ENCODE measurements at places on chromosomes 6 and 20.
A peak's percentile ranks its signal among the peaks of the same experiment; 100 is the strongest.

DNA sequence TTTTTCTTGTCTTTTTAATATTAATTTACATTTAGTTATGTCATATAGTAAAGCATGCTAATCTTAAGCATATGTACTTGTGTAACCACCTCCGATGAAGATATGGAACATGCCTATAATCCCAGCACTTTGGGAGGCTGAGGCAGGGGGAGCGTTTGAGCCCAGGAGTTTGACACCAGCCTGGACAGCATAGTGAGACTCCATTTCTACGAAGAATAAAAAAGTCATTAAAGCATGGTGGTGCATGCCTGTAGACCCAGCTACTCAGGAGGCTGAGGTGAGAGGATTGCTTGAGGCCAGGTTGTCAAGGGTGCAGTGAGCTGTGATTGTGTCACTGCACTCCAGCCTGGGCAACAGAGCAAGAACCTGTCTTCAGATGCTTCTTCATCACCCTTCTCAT, 628.8 kb upstream of the FLRT3 start:
- no peak for DNase-seq

- DNase-seq: no peak
These were observed 42.8 kb upstream of the DYNLRB1 start for GRCh38 chr20:34473262-34473883.

GRCh38 chr20:54984104-54984448, 508.7 kb downstream of the DOK5 start:
- DNase-seq: no peak

DNA sequence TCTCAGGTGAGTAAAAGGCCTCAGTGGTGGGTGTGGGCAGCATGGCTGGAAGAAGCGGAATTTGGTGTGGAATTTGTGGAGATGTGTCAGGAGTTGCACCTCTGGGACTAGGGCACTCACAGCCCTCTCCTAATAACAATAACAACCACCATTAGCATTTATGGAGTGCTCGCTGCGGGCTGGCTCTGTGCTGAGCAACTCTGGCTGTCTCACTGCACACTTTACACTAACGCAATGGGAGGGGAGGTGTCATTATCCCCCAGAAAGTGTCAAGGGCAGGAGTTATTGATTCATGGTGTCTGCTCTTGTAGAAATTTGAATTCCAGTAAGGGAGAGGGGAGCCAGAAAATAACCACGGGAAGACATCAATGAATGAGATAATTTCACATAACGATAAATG, 22.7 kb upstream of the SCRT2 start:
- DNase-seq: no peak

DNA sequence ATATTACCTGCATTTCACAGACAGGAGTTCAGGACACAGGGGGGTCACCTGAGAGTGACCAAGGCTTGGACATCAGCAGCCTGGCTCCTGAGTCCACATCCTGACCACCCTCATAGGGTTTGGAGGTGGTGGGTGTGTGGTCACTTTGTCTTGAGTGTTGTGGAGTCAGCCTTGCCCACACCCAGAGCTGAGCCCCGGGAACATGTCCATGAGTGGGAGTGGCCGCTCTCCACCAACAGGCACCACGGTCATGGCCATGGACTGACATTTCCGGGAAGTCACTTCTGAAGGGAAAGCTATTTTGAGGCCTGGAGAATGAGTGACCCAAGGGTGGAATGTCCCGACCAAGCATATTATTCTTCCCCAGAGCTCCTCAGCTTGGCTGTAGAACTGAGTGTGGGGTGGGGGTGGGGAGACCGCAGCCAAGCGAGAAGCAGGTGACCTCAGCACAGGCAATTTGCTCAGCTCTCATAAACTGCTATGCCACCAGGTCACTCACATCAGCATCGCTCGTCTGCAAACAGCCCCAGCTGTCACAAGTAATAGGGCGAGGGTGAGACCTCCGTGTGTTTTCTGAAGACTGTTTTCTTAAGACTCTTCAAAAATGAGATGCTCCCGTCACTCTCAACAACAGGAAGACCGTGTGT, 348.6 kb upstream of the CDH4 start:
- DNase-seq: no peak

DNA sequence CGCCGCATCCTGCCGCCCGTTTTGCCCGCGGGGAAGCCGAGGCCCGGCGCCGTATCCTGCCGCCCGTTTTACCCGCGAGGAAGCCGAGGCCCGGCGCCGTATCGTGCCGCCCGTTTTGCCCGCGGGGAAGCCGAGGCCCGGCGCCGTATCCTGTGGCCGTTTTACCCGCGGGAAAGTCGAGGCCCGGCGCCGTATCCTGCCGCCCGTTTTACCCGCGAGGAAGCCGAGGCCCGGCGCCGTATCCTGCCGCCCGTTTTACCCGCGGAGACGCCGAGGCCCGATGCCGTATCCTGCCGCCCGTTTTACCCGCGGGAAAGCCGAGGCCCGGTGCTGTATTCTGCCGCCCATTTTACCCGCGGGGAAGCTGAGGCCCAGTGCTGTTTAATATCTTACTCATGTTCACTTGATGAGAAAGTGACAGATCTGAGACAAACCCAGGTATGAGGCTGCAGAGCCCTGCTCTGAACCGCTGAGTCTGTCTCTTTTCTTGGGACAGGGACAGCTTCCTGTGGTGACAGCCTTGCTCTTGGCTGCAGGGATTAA, 129.4 kb downstream of the CDH26 start:
- no peak for DNase-seq

DNA sequence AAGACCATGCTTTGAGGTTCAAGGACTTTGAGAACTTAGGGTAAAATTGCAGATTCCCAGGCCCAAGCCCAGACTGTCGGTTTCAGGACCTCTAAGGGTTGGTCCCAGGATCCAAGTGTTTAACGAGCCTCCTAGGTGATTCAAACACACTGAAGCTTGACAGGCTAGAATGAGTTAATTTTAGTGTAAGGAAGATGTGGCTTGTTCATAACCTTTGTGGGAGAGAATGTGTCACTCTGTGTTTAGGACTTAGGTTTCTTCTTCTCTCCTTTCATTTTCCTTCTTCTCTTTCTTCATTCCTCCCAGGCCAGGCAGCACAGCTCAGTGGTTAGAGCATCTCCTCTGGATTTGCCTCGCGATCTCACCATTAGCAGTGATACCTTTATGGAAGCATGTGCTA, 104.8 kb upstream of the KCNG1 start:
- no peak for DNase-seq

- no peak for DNase-seq
These were observed 108.4 kb upstream of the MLN start for GRCh38 chr6:33912195-33912594.

GRCh38 chr6:46876126-46876525, 45.6 kb downstream of the ADGRF5 start:
- no peak for DNase-seq

DNA sequence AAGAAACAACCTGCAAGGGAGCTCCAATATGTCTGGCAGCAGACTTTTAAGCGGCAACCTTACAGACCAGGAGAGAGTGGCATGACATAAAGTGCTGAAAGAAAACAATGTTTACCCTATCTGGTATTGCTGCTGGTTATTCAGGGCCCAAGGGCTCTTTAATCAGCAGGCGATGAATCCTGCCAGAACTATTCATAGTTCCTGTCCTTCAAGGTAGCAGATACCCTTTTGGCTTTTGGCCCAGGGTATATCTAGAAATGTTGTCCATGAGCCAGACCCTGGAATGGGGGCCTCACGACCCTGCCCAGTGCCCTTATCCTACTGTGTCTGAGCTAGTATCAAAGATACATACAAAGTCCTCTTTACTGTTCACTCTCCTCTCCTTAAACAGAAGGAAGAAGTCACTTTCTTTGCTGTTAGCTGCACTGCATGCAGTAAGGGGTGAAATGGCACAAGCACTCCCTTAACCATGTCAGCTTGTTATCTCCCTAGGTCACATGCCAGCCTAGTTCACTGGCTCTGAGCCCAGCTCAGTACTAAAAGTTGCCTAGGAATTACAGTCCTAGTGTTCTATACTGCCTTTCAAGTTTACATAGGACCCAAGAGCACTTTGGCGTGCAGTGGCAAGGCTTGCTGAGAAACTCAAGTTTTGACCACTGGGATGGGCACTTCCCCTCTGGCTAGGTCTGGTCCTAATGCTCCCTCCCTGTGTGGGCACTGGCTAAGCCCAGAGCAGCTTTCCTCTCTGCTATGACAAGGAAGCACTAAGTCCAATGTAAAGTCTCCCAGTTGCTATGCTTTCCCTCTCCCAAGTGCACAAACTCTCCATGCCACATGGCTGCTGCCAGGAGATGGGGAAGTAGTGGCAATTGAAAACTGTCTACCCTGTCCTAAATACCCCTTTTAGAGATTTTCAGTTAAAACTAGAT, 122.0 kb downstream of the HTR1B start:
- no peak for DNase-seq

- DNase-seq: no peak
These were observed 16.0 kb downstream of the MDFI start for GRCh38 chr6:41654151-41654697.

GRCh38 chr6:144344646-144345045, 59.5 kb downstream of the UTRN start:
- DNase-seq: peak; percentile 46

DNA sequence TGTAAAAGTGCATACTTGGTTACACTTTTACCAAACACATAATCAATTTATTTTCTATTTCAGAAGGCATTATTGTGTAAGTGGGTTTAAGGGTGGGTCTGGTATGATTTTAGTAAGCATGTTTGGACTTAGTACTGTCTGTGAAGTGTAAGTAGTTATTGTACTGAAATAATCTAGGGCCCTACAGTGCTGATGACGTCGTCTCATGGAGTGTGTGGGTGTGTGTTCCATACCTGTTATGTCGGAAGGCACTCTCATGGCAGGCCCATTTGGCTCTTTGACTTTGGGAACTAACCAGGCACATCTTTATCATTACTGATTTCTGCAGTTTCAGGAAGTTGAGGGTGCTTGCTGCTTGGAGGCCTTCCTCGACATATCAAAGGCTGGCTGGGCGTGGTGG, 155.1 kb downstream of the SASH1 start:
- DNase-seq: no peak

GRCh38 chr6:121688974-121689373, 253.5 kb downstream of the GJA1 start:
- no peak for DNase-seq

GRCh38 chr6:148538261-148539190, 195.9 kb downstream of the SASH1 start:
- no peak for DNase-seq

- no peak for DNase-seq
These were observed 20.2 kb downstream of the EYA2 start for GRCh38 chr20:46914789-46915379.

GRCh38 chr6:88216182-88216581, 50.0 kb upstream of the CNR1 start:
- DNase-seq: no peak

GRCh38 chr20:11376998-11377397, 540.7 kb upstream of the BTBD3 start:
- DNase-seq: no peak

DNA sequence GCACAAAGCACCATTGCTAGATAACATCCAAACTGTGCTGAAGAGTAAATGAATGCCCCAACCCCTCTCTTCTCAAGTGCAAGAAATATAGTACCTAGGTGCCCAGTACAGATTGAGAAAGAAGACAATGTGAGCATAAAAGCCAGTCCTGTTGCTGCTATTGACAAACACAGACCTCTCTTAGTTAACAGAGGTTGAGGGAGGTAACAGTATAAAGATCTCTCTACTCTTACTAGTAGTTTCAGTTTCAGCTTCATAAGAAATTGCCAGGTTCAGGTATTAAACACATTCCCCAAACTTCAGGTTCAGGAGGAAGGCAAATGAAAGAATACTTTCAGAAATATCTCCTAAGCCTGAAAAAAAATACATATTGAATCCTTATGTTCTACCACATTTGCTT, 31.4 kb downstream of the TBC1D32 start:
- no peak for DNase-seq

DNA sequence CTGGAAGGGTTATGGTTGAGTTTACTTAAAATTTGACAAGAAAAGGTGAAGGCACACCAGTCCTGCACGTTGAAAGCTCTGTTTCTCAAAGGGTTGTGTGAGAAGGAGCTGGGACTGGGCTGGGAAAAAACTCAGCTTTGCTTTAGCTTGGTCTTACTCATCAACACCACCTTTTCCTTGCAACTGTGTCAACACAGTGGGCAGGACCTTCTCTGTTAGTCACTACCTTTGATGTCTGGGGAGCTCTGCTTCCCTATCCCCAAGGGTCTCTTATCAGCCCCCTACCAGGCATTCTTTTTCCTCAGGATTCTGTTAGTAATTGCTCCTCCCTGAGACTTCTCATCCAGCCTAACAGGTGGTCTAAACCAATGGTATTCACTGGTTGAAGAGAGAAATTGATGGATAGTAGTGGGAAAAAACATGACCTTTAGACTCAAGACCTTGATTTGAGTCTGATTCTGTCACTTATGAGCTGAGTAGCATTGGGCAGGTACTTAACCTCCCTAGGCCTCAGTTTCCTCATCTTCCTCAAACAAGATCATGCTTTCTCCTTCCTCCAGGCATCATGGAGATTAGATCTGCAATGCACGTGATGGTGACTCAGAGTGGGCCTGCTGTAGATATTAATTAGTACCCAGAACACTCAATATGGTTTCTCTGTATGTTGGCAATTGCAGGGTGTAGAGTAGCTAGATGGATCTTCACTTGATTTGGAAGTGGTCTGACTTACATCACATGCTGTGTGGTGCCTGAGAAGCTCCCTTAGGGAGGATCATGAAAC, 17.2 kb upstream of the FOXA2 start:
- no peak for DNase-seq

GRCh38 chr6:11151488-11151887, 40.0 kb upstream of the ERVFRD-1 start:
- DNase-seq: no peak

- no peak for DNase-seq
These were observed 23.0 kb downstream of the ZNF217 start for GRCh38 chr20:53570446-53571276.

GRCh38 chr6:124539096-124539495, 423.1 kb upstream of the RNF217 start:
- DNase-seq: no peak

- DNase-seq: no peak
These were observed 98.8 kb upstream of the NRN1 start for GRCh38 chr6:6105472-6106036.

- no peak for DNase-seq
These were observed 46.6 kb downstream of the SLC2A12 start for GRCh38 chr6:134005800-134006199.

DNA sequence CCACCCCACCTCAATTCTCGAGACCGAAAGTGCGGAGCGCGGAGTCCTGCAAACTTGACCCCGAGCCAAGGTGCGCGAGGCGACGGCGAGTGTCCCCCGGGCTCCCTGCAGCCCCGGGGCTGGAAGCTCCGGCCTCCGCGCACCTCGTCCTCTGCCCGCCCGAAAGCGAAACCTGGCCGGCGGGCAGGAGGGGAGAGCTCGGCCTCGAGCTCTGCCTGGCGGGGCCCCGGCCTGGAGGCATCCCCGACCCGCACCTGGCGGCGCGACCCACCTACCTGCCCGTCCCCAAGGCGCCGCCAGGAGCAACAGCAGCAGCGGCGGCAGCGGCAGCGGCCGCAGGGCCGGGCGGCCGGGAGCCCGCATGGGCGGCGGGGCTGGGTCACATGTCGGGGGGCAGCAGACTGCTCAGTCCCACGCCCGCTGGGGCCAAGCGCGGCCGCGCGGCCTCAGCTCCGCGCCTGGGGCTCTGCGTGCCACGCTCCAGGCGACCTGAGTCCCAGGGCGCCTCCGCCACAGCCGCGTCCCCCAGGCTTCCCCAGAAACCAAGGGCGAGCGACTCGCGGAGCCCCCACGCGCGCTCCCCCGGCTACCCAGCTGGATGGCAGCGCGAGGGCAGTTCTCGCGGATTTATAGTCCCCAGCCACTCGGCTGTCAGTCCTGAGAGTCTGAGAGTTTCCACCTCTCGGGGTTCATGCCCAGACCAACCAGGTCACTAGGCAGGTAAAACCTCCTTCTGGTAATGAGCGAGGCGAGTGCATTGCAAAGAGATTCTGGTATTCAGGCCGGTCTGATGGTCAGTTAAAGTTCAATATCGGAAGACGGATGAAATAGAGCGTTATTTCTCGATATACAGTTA, at the start of gene IL20RA:
TSS of gene IL20RA (minus strand) at position 600 of the 856 bp plus-strand sequence. CDS start at position 363, 237 bp downstream.
- DNase-seq: no peak
